Lung microvascular endothelial cell (primary cell): ENCODE measurements at places on chromosomes 1 and 21.

DNA sequence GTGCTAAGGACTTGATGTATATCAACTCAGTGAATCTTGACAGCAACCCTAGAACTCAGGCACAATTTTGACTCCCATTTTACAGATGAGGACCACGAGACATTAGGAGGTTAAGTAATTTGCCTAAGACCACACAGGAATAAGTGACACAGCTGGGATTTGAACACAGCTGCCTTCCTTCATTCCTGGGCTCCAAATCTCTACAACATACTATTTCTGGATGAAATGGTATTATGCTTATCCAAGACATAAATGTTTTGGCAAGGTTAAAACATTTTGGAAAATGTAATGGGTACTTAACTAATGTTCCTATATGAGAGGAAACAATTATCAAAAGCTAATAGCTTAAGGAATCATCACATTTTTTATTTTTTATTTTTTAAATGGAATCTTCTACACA, 4.8 kb downstream of the CLDN8 start:
- DNase-seq, result no peak

DNA sequence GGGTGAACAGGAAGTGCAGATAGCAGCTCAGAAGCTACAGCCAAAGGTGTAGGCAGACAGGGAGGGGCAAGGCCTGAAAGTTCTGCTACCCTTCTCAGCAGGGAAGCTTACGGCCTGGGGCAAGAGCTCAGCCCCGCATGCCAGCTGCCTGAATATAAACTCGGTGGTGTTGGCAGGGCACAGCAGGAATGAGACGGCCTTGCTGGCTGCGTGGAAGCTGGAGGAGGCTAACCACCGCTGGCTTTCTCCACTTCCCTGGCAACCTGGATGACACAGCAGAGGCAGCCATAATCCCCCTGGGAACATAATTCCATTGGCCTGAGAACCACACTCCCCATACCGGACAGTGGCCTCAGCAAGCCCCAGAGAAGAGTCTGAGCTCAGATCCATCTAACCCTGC, 81.9 kb upstream of the PRRC2C start:
- no peak for DNase-seq

GRCh38 chr1:235297579-235297978, 30.4 kb downstream of the ARID4B start:
- DNase-seq, result no peak

DNA sequence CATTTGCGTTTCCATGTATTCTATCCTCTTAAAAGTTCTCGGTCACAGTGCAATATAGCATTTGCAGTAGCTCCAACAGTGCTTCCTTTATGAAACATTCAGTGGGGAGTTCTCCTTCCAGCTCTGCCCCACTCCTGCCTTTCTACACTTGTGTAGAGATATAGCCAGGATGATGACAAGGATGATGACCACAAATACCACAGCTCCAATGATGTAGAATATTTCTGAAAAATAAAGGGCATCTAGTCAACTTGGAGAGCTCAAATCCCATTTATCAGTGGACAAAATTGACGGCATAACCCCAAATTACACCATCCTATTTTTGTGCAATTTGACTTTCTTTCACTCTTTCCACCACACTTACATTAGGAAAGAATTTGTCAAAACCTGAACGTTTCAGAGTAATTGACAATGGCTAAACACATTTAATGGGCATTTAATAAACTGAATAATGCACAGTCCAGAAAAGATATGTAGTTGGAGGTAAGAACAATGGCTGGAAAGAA, 11.1 kb downstream of the F3 start:
- DNase-seq, result no peak

- DNase-seq, result no peak
Measured at GRCh38 chr1:208728815-208729214, 484.6 kb upstream of the PLXNA2 start.

DNA sequence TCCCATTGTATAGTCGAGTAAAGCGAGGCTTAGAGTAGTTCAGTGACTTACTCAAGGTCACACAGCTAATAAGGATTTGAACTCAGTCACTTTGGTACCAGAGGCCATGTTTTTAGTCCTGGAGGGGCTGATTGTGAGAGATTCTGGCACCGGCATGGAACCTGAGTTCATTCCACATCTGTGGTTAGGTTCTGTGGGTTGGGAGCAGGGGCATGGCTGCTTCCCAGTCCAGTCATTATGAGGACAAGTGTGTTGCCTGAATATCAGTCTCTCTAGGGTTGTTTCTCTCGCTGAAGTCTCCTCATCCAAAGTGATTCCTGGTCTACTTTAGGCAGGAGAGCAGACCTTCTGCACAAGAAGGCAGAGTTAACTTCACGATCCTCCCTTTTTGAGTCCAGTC, 90.6 kb downstream of the C1orf94 start:
- no peak for DNase-seq

- DNase-seq, result peak; percentile 72
Measured at GRCh38 chr1:90721210-90722194, 4.4 kb upstream of the BARHL2 start.

DNA sequence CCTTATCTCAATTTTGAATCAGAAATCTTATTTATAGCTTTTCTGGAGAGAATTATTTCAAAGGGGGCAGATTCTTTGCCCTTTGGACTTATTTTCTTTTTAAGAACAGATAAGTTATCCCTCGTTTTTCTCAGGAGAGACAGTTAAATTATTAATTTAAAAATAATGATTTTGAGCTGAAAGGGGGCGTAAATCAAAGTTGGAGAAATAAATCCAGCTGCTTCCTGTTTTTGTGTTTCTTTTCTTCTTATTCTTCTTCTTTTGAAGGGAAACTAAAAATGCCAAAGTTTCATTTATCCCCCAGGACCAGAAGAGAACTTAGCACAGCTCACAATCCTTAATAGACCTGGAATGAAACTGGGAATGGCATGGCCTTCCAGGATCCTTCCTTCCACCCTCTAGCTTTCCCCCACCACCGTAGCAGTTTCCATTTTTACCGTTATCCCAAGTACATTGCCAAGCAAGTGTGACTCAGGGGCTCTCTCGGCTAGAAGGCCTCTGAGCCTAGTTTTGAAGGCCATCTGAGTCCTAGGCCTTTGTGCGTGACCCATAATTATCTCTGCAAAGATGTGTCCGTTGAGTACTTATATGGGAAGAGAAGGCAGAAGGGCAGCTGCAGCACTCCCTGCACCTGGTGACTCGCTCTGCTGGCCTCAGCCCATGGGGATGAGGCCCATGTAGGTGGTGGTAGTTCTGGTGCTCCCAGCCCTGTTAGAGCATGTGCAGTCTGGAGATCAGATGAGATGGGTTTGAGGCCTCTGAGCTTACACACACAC, 181.7 kb downstream of the ROR1 start:
- no peak for DNase-seq

- no peak for DNase-seq
Measured at GRCh38 chr1:57124768-57125446, 159.1 kb upstream of the C8B start.

DNA sequence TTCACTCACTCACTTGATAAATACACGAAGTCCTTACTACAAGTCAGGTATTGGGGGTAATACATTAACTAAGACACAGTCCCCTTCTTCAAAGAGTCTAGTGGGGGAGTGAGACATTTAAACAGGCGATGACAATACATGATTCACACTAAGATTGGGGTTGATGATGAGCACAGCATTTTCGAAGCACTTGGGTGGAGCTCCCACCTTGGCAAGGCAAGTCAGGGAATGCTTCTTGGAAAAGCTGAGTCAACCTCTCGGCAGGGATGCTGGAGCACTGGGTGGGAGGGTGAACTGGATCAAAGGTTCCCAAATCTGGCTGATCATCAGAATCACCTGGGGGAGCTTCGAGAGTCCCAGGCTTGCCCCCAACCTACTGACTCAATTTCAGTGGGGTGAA, 57.9 kb upstream of the ENAH start:
- no peak for DNase-seq

GRCh38 chr1:228310162-228310792, 96.4 kb downstream of the TRIM11 start:
- DNase-seq, result no peak

GRCh38 chr1:156489166-156489934, 11.2 kb downstream of the MEF2D start:
- no peak for DNase-seq

DNA sequence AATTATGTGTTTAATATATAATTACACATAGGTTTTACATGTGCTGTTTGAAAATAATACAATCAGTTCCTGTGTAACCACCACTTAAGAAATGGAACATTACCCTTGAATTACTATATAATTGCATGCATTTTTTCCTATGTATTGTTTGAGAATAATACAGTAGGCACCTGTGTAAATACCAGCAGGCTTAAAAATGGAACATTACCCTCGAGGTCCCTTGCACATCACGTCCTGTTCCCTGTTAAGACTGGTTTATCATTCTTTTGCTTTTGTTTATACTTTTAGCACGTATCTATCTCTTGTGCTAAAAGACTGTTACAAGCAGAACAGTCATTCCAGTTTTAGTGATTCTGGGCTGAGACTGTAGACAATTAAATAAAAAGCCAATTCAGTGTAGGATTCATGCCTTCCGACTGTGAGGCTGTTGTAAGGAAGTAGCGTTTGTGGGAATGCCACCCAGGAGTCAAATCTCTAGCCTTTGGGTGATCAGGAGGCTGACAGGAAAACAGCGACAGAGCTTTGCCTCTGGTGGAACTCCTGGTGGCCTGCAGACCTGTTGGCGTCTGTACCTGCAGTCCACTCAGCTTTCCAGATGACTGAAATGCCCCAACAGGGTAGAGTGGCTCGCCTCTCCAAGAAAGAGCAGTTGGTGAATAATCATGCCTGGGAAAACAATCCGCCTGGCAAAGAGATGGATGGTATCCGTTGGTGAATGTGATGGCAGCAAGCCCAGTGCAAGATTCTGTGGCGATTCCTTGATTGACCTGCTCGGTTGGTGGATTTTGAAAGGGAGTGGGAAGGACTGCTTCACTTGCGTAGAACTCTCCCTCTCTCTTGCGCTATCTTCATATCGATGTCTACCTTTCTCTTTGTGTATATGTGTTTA, 58.0 kb downstream of the DISC1 start:
- DNase-seq, result no peak

- DNase-seq, result no peak
Measured at GRCh38 chr1:10059342-10059718, 26.6 kb downstream of the UBE4B start.

DNA sequence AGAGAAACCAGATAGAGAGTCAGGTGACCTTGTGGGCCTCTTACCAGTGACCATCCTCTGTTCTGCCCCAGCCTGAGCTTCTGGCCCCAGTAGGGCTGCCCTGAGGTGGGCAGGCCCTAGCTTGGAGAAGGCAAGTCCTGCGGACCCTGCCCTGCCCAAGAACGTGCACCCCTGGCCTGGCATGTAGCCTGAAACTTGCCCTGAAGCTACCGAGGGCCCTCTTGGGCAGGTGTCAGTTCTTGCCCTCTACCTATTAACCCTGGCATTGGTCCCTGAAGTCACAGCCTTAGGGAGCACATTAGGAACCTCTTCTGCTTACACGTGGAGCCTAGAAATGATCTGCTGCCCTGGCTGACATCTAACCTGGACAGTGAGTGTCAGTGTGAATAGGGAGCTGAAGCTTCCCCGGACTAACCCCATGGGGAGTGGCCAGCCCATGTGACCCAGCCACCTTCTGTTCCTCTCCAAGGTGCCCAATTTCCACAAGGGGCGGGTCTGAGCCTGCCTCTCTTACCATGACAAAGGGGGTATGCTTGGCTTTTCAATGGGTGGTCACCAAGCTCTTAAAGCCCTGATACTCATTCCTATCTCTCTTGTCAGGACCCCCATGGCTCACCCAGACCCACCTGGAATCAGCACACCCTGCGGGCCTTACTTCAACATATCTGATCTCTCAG, 163.0 kb downstream of the ZSCAN20 start:
- no peak for DNase-seq

- DNase-seq, result no peak
Measured at GRCh38 chr1:28341591-28341990, 12.8 kb downstream of the MED18 start.

GRCh38 chr1:77412069-77412819, 130.4 kb downstream of the AK5 start:
- DNase-seq, result peak; percentile 81

- DNase-seq, result peak; percentile 57
Measured at GRCh38 chr1:52551507-52552235, 1.2 kb downstream of the TUT4 start.

DNA sequence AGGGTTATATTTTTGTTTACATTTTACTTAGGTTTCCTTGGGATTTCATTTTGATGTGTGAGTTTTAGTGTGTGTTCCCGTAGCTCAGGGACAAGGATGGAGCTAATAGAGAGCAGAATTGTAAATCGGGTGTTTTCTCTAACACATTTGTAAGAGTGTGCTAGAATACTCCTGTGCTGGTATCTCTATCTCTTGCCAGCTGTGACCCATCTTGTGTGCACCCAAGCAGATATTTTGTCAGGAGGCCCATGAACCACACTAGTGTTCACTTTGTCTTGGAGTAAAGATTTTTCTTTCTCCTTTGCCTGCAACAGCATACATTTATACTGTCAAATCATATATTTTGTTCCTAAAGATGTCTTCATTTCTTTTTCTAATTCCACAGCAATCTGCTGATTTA, 23.4 kb downstream of the KRTAP19-8 start:
- no peak for DNase-seq

DNA sequence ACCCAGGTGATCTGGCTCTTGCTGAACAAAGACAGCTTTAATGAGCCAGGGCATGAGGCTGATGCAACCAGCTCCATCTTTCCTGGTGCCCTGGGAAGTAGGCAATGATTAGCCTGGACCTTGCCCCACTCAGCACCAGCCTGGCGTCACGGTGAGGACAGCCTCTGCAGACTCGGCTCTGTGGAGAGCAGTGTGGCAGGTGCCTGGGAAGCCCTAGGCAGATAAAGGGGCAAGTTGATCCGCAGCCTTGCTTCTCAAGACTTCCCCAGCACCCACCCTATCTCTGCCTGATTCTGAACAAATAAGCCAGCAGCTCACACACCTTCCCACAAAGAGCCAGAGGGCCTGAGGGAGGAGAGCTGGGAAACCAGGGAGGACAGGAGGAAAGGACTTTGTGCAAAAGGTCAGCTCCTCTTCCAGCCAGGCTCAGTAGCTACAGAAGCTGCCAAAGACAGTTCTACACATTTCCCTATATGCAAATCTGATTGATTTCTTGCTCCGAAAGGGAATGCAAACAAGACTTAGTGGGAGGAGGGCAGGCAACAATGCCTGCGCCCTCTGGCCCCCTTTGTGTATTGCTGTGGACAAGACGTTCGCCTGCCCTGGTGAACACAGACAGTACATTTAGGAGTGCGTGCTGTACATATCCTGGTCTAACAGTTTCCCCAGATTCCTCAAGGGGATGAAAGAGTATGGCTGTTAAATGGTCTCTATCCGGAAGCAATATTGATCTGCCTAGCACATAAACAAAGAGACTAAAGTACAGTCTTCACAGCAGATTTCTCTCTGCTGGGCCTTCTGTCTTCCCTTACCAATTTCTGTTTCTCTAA, 63.8 kb downstream of the BCAR3 start:
- no peak for DNase-seq

DNA sequence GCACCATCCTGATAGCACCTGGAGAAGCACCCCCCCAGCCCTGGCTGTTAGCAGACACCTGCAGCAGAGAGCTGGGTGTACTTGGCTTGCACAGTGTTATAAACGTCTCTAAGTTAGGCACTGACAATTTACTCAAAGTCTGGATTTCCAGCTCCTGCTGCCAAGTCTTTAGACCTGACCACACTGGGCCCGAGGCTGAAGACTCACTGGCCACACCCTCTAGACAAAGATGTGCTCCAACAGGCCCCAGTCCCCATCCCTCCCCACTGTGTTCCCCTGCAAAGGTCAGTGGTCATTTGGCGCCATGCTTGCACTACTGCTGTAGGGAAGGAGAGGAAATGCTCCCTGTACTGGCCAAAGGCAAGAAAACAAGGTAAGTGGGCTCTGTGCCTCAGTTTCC, 31.1 kb downstream of the PADI6 start:
- DNase-seq, result no peak

- no peak for DNase-seq
Measured at GRCh38 chr21:44401386-44402160, 48.2 kb downstream of the TRPM2 start.

GRCh38 chr1:76229279-76230005, 154.9 kb downstream of the ST6GALNAC3 start:
- DNase-seq, result peak; percentile 47
